ENCODE measurements at places on chromosomes 3 and 15.

DNA sequence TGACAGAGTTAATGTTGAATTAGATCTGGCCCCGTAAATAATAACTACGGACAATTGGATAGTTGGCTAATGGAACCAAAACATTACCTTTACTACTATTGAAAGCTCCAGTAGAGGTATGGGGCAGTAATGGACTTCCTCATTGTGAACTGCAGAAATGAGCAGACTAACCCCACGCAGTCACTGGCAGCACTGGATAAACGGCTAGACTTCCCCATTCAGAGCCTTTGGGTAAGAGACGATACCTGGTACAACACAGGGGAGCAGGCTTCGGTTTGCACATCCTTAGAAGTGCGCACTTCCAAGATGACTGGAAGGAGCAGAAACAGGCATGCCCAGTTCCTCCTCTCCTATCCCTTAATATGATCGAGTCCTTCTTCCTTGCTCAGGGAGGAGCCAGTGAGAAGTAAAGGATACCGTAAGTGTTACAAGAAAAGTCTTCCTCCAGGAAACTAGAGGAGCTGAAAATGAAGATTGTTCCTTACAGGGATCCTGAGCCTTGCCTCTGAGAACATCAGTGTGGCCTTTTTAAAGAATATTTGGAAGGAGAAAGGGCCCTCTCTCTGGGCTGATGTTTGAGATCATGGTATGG is 100.5 kb upstream of the NECTIN3 start:
- no peak for DNase-seq

DNA sequence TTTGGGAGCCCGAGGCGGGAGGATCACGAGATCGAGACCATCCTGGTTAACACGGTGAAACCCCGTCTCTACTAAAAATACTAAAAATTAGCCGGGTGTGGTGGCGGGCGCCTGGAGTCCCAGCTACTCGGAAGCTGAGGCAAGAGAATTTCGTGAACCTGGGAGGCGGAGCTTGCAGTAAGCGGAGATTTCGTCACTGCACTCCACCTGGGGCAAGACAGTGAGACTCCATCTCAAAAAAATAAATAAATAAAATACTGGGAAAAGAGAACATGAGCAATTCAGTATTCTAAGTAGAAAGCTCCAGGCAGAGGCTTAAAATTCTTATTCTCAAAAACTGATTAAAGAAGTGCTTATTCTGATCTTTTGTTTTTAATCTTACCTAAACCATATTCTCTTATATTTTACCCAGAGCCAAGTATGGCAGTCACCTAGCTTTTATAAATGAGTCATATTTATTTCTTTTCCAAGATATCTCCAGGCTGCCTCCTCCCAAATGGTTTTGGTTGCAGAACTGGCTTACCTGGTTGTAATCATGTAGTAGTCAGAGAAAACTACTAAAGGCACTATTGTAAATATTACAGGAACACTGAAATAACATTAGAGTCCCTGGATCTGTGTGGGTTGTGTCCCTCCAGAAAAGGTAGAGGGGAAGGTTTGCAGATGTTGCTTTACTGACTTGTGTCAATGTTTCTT is 45.8 kb upstream of the DYNC1LI1 start:
- no peak for DNase-seq

DNA sequence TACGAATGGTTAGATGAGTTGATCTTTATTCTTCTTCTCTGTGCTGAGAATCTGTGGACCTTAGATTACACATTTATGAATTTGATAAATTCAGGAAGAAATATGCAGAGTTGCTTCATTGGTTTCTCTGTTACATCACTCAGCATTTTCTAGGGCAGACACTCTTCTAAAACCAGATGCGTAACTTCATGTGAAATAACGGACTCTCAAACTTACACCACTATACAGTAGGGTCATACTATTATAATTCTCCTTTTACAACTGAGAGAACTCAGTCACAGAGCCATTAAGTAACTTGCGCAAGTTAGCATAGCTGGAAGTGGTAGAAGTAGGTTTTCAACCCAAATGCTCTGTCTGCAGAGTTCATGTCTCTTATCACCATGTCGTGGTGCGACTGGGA is 5.7 kb downstream of the TMEM207 start:
- DNase-seq, result no peak

DNA sequence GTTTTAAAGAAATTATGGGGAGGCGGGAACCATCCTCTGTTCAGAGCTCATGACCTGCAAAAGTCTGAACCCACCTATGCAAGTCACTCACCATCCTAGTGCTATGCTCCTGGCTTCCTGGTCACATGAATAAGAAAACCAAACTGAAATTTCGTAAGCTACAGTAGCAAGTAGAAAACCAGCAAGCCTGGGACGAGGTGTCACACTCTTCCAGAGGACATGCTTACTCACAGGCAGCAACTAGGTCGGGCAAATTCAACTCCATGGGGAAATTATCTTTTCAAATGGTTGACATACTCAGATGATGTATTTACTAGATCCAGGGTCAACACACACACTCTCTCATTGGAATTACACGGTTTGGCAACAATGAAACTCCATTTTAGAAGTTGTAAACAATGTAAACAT is 31.3 kb downstream of the LDHAL6B start:
- DNase-seq, result no peak

DNA sequence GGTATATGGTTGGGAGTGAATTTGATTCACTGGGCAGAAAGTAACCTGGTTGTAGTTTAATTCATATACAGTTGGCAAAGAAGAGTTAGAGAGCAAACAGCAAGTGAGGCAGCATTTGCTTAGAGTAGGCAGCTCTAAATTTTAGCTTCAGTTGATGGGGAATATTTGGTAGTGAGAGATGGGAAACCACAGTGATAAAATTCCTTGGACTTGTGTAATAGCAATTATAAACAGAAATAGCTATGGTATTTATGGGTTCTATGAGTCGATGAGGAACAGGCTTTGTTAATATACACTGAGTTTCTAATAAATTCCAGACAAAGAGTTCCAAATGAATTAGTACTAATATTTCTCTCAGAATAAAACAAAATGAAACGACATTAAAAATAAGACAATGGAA is 894.0 kb downstream of the ROBO2 start:
- DNase-seq, result no peak

- no peak for DNase-seq
Measured at GRCh38 chr3:153840487-153840886, 280.7 kb upstream of the ARHGEF26 start.

DNA sequence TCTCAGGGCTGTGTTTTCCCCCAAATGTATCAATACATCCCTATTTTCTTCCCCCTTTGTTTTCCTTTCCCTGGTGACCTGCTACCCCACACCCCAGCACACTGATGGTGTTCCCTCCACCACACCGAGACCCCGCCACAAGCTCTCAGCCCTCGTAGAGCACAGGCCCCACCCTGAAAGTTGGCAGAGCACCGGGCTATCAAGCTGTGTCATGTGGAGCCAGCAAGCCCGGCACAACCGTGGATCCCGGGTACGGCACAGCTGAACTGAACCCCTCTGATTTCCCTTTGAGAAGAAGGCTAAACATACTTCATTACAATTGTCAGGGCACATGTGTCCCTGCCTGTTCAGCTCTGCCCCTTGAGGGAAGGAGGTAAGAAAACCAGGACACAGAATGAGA is 69.9 kb downstream of the LRIG1 start:
- DNase-seq, result no peak

DNA sequence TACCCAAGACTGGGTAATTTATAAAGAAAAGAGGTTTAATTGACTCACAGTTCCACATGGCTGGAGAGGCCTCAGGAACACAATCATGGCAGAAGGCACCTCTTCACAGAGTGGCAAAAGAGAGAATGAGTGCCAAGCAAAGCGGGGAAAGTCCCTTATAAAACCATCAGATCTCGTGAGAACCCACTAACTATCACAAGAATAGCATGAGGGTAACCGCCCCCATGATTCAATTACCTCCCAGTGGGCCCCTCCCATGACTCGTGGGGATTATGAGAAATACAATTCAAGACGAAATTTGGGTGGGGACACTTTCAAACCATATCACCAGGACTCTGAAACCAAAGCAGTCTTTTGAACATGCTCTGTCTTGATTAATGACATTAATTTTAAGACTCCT is 7.0 kb downstream of the RTP3 start:
- DNase-seq, result no peak

DNA sequence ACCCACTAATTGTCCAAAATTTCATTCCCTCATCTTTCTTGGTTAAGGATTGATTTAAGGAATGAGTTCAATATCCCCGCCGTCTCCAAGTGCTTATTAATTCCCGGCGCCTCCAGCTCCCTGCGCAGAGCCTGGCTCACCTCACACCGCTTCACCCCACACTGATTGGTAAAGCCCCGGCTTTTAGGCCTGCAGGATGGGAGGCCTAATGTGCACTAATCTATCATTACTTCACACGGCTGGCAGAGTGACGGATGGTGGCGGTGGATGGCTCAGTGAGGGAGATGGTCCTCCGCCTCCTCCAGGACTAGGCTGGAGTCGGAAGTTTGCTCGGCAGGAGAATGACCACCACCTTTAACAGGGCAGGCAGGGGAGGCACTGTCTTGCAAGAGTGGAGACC is 81.7 kb downstream of the MEGF11 start:
- no peak for DNase-seq

GRCh38 chr3:142852009-142852408 is 36.9 kb downstream of the PCOLCE2 start:
- DNase-seq, result no peak

DNA sequence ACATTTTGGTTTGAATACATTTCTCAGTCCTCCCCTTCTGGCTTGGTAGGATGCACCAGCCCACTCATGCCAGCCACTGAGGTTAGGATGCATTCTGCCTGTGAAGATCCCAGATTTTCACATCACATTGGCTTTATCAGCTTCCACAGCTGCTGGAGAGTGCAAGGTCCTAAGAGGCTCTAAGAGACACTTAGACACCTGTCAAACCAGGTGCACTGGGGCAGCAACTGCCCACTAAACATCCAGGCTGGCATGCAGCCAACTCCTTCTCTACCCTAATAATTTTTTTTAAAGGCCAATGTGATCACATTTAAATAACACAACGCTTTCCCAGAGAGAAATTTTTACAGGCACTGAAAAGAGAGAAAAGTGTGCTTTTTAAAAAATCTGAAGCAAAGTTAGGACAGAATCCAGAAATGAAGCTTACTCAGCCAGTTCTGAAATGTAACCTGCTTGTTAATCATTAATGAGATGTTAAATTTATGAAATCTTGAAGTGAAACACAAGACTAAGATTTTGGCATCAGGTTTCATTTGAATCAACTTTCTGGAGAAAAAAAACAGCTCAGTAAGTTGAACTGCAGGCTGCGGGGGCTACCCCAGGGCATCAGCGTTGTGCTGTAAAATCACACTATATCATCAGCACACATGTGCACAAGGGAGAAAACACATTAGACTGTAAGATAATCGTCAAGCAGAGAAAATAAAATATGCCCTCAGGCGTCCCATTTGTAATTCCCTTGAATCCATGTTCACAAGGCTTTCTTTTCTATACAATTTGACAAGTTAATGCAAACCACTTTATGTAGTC is 312.9 kb downstream of the ZBBX start:
- no peak for DNase-seq

DNA sequence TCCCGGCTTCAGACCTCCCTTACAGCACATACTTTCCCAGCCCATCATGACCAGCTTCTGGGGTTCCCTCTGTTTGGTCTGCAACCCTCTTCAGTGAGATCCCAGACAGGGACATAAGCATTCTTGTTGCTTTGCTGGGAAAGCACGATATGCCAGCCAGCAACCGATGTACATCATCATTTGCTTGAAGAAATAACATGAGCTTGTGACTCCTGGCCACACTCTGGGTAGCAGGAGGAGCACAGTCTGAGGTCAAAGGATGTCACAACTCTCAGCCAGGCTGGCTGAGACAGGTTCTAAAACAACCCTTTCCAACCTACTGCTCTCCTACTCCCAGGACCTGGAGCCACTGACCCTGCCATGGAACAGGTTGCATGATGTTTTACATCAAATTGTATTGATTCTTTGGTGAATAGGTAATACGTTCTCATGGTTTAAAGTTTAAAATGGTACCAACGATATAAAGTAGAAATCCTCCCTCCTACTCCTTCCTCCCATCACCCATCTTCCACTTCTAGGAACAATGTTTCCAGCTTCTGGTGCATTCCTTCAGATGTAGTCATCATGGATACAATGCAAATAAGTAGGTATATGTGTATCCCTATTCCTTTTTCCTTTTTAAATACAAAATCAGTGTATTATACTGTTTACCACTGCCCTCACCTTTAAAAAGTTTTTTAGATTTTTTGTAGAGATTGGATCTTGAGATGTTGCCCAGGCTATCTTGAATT is 190.3 kb downstream of the OPA1 start:
- DNase-seq, result no peak

- no peak for DNase-seq
Measured at GRCh38 chr3:166986000-166986399, 394.1 kb downstream of the ZBBX start.

GRCh38 chr3:157127831-157128767 is 31.8 kb downstream of the CCNL1 start:
- DNase-seq, result peak; percentile 70

DNA sequence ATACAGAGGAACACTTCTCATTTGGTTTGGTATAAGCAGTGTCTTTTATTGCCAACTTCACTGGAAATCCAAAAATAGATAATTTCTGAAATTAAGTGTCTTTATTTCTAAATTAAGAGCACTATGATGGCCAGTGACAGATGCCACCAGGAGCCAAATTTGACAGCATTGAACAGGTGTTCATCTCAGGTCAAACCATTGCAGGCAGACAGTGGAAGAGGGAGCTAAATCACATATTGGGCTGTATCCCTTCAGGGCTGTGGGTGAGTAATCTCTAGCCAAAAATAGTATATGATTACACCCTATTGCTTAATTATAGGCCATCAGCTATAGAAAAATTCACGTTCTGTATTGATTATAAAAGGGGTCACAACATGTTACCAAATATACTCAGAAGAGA is 457.7 kb downstream of the NAALADL2 start:
- DNase-seq, result no peak

- DNase-seq, result no peak
Measured at GRCh38 chr3:84209474-84209873, 749.3 kb upstream of the CADM2 start.

GRCh38 chr3:71328926-71329325 is 254.6 kb downstream of the FOXP1 start:
- no peak for DNase-seq

DNA sequence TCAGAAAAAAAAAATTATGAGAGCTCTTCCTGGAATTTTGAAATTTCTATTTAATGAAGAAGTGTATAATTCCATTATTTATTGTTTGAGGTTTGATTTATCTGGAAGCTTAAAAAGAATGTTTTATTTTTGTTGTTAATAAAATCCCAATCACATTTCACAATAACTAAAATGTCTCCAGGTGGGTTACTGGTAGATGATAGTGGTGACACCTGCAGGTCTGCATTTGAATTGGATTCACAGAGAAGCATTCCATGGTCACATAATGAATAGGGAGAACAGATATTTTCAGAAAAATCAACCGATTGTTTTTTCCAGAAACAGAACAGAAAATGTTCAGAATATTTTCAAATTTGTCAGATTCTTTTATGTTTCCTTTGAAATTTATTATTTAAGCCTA is 48.3 kb downstream of the ASB7 start:
- DNase-seq, result no peak

Measured in effector memory CD4-positive, alpha-beta T cell (primary cell).